Activated effector memory CD4-positive, alpha-beta T cell treated with Interleukin-2 at 50 U/mL for 16 hours (primary cell): ENCODE measurements at places on chromosomes 2 and 18.

DNA sequence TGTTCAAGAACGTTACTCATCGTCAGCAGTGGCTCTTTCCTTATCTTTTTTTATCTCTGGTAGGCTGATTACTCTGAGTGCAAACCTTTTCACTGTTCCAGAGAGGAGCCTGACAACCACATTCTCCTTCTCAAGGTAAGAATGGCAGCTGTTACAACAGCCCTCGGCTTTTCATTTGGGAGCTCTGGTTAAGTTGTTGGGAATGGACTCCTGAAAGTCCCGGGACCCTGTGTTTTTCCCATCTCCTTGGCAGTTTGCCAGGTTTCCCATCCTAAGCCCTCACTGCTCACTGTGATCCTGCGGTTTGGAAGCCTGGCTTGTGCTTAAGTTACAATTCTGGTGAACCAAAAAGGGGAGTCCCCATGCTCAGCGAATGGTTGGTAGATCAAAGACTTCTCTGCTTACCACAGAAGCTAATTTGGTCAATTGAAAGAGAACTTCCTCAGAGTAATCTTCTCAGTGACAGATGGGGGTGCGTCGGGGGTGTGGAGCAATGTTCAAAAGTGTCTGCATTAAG lies 122.3 kb downstream of the LYPD6B start:
- peak; percentile 1 for DNase-seq

DNA sequence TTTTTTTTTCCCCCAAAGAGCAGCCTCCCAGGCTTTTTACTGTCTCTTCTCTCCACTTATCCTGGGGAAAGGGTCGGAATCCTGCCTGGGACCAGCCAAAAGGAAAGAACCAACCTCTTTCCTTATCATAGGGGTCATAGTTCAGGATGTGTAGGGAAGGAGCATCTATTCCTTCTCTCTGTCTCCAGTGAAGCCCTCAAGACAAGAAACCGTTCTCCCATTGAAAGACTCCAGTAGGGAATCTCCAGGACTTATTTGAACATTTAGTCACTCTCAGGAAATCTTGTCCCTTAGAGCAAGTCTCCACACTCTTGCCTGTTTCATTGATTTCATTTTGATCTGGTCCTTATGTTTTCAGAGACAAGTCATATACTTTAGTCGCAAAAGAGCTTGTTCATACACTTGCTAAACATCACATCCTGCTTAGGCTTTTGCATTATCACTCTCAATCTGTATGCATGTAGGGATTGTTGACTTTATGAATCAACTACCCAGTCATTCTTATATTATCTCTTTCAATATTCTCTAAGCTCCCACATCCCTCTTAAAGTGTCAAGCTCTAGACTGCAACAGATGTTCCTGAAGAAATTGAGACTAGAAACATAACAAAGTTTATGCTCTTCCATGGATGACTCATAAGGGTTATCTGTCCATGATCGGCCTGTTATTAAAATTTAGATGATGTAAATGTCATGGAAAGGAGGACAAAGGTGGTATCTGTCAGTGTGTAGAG lies 116.2 kb upstream of the ST6GAL2 start:
- DNase-seq = no peak

GRCh38 chr2:226985583-226985946 lies 149.7 kb downstream of the RHBDD1 start:
- no peak for DNase-seq

DNA sequence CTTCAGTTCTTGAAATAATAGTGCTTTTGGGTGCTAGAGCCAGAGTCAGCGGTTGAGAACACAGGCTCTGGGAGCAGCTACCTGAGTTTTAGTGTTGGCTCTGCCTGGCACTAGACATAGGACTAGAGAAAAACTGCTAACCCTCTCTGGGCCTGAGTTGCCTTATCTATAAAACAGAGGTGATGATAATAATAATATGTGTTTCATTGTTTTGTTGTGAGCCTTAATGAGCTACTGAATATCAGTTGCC lies 391.7 kb downstream of the PTPRM start:
- no peak for DNase-seq

DNA sequence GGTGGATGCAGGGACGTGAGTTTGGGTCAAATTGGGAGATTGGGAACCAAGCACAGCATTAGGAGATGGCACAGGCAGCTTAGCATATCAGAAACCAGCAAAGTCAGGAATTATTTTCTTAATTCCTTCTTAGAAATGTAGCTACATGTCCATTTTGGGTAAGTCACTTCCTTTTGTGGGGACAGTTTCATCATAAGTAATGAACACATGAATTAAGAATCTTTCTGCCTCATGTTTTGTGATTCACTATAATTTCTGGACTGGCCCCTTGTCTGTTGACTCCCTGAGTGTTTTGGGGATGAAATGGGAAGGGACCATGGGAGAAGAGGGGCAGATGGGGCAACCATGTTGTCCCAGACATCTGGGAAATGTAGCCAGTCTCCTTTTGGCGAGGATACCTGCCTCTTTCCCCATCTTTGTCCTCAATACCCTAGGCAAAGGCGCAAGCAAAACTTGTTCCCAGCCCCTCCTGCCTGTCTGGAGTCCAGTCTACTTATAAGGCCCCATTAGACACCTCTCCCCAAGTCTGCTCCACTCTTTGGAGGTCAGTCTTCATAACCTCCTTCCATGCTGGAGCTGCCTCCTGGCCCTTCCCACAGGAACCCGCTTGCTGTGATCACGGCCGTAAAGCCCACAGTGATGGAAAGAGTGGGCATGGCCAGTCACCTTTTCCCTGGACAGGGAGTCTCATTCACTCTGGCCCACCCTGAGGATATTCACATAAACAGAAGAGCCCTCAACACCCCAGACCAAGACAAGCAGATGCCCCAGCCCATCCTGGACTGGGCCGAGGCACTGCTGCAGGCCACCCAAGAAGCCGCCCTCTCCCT lies 25.7 kb downstream of the MTHFD2 start:
- DNase-seq = no peak

DNA sequence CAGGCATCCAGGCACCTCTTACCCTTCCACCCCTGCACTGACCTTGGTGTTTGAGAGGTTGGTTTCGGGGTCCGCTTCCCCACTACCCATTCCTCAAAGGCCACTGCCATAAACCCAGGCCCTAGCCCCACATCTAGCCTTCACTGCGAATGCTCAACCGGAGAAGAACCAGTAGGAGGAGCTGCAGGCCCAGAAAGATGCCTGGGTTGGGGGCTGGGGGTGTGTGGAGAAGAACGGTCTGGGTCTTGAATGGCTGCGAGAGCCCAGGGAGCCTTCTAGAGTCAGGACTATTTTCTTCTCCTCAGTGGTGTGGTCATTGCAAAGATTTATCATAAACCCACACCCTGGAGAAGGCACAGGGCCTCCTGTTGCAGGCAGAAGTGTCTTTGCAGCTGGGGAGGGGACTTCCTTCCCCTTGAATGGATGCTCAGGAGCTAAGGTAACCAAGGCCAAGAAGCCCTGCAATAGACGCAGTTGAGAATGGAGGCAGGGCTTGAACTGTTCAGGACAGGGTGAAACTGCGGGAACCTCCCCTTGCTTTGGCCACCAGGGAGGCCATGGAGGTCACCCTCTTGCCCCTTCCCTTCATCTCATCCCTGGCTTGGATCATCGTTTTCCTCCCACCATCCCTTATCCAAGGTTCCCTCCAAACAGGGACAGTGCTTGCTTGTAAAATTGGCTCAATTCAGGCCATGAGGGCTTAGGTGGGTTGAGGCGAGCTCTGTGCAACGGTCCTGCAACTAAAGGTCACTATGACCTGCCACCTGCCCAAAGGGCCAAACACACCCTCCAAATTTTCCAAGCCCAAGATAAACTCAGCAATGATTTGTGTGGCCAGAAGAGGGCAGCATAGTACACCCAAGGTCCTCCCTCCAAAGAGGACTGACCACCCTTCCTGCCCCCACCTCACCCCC lies 20.9 kb downstream of the THNSL2 start:
- no peak for DNase-seq

- no peak for DNase-seq
Observed at GRCh38 chr2:118061135-118061955, 26.9 kb upstream of the INSIG2 start.

- no peak for DNase-seq
Observed at GRCh38 chr2:133086176-133086575, 416.2 kb upstream of the LYPD1 start.

DNA sequence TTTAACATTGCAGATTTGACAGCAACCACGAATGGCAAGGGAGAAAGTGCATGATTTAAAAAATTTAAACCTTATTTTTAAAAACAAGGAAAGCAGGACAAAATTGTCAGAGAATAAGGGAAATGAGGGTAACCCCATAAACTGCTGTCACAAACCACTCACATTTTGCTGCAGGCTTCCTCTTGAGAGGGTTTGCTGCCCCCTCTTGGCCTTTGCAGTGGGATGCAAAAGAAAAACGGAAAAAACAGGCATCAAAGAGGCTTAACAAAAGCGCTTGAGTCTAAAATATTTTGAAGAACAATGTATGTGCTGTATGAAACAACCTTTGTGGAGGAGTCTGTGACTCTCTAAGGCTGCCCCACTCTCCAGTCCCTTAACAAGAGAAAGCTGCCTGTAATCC lies 91.6 kb downstream of the TMX3 start:
- DNase-seq = no peak

- DNase-seq = no peak
Observed at GRCh38 chr2:101699755-101700461, 2.4 kb downstream of the MAP4K4 start.

DNA sequence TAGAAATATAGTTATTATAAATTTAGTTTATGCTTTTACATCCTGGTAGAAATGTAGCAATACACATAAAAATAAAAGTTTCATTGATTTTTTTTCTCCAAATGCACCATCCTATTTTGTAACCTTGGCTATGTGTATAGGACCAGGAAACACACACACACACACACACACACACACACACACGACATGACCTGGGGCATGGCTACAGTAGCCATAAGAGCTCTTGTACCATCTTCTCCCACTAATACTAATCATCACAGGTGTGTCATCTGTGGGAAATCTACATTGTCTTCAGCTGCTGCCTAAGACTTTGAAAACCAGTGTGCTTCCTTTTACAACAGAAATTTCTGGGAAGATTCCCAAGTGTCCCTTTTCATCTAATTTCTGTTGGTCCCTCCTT lies 144.3 kb downstream of the MCFD2 start:
- no peak for DNase-seq

DNA sequence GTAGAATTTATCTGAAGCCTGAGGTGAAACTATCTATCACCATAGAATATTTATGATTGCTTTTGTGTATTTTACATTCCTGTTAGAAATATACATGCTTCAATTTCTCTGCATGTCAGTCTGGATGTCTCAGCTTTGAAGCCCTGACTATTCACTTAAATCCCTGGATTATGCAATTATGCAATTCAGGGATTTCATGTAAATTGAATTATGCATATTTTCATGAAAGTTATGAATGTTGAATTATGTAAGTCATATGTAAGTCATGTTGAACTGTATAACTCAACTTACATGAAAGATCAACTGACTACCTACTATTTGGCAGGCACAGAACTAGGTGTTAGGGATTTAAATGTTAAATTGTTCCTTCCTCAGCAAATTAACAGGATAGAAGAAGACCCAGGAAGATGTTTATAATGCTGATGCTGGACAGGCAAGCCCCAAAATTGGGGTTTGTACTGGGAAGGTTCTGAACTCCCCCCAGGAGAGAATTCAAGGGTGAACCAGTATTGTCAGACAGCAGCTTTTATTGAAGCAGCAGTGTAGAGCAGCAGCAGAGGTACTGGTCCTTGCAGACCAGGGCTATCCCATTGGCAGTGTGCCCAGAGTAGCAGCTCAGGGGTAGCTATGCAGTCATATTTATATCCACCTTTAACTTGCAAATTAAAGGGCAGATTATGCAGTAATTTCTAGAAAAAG lies 236.5 kb downstream of the ZNF804A start:
- no peak for DNase-seq

- no peak for DNase-seq
Observed at GRCh38 chr2:241811201-241811951, 2.4 kb downstream of the NEU4 start.

- no peak for DNase-seq
Observed at GRCh38 chr2:100905132-100905805, 85.3 kb downstream of the NPAS2 start.
